ENCODE measurements at places on chromosomes 16 and 17. TPM values are rescaled to one million over a fixed set of nuclear protein-coding genes. Genes with fewer than 3 reads are reported as not detected.

DNA sequence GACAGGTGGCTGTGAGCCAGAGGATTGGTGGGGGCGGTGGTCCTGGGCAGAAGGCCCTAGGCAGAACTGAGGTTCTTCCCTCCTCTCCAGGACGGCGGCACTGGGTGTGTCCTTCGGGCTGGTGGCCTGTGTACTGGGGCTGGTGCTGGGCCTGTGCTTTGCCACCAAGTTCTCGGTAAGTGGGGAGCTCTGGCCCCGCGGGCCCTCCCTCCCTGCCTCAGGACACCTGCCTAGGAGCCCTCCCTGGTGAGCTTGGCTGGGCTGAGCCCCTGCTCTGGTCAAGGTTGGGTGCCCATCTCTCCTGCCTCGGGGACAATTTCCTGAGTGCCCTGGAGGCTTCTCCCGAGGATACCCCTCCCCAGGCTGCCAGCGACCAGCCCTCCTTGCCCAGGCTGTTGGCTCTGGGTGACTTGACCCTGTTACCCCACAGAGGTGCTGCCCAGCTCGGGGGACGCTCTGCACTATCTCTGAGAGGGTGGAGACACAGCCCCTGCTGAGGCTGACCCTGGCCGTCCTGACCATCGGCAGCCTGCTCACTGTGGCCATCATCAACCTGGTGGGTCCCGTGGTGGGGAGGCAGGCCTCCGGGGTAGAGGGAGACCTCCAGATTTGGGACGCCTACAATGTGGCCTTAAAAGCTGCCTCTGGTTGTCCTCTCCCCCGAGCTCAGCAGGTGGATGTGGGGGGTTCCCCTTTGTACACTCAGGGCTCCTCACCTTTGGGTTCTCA lies 42.0 kb downstream of the ADCY7 start:
- DNase-seq: no peak

GRCh38 chr16:32116080-32116479 lies 137.0 kb upstream of the TP53TG3D start:
- DNase-seq: no peak

DNA sequence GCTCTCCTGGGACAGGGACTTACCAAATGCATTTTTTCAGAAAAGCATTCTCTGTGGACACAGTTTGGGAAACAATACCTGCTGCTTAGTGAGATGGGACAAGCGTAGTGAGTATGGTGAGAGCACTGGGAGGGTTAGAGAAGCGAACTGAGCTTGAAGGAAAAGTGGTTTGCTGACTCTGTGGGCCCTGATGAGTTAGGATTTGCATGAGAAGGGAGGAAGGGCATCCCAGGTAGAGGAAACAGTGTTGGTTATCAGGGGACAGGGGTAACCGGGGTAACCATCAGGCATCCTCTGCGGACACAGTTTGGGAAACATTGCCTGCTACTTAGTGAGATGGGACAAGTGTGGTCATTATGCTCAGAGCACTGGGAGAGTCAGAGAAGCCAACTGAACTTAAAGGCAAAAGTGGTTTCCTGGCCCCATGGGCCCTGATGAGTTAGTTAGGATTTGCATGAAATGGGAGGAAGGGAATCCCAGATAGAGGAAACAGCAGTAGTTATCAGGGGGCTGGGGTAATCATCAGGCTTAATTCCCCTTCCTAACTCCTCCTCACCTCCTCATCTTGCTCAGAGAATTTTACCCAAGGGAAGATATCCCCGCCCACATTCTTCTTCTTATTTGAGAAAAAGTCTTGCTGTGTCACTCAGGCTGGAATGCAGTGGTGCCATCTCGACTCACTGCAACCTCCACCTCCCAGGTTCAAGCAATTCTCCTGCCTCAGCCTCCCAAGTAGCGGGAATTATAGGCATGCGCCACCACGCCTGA lies 319.3 kb downstream of the RBFOX1 start:
- no peak for DNase-seq

GRCh38 chr17:17911001-17911613 lies 61.1 kb downstream of the TOM1L2 start:
- DNase-seq: no peak

- DNase-seq: peak; percentile 60
Observed at GRCh38 chr17:28335959-28336871, 654 bp downstream of the TNFAIP1 start.

- DNase-seq: no peak
Observed at GRCh38 chr16:11328172-11329070, 16.8 kb upstream of the RMI2 start.

DNA sequence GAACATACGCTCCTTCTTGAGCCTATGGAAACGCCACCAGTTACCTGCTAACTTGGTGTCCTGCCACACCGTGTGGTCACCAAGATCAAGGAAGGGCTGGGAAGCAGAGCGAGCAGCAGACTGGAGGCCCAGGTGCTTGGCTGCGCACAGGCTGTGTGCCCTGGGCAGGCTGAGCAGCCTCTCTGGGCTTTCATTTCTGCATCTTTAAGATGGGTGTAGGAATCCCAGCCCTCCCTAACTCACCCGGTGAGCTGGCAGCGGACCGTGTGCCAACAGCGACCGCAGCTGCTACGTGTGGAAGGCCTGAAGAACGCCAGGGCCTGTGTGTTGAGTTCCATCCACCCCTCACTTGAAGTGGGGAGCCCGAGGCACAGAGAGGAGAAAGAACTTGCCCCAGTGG lies 80.0 kb downstream of the IRF8 start:
- no peak for DNase-seq

DNA sequence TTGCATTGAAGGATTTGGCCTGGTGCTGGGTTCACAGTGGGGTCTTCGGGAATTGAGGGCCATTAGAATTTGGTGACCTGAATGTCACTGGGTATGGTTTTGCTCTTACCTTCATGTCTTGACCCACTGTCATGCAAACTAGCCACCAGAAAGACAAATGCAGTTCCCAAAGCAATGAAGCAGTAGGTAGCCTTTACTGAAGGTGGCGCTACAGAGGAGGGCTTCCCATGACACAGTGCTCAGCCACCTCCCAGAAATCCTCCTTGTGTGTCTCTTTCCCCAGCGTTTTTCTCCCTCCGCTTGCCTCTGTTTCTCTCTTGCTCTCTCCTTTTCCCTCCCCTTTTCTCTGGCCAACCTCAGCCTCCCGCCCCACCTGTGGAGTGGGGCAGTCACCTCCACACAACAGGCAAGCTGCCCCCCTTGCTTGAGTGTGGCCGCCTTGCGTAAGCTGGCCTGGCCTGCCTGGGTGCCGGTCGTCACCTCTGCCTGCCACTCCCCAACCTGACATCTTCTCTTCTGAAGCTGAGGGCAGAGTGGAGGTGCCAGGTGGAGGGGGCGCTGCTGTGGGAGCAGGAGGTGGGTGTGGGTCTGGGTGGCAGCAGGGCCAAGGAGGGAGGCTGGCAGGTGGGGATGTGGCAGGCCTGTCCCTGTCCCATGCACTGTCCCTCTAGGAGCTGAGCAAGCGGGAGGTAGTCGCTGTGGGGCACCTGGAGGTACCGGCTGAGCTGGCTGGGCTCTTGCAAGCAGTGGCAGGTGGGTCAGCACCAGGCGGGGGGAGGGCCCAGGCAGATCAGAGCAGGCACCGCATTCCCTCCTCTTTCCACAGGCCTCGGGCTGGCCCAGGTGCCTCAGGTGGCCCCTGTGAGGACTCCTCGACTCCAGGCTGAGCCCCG lies 34.7 kb downstream of the MYO15A start:
- no peak for DNase-seq

GRCh38 chr17:41772218-41772585 lies 14.3 kb downstream of the JUP start:
- DNase-seq: peak; percentile 50

CPHXL2 gene
- polyA plus RNA-seq: not detected

AATK gene
- polyA plus RNA-seq: 3.3 TPM

LITAFD gene
- polyA plus RNA-seq: not detected

Measured in left renal pelvis (tissue), 4 donors.